NCI-H1694 (cell line): ENCODE measurements at places on chromosomes 4 and X.
A peak's percentile ranks its signal among the peaks of the same experiment; 100 is the strongest.

- DNase-seq: no peak
These were observed 227.1 kb downstream of the SH2D1A start for GRCh38 chrX:124573468-124573867.

DNA sequence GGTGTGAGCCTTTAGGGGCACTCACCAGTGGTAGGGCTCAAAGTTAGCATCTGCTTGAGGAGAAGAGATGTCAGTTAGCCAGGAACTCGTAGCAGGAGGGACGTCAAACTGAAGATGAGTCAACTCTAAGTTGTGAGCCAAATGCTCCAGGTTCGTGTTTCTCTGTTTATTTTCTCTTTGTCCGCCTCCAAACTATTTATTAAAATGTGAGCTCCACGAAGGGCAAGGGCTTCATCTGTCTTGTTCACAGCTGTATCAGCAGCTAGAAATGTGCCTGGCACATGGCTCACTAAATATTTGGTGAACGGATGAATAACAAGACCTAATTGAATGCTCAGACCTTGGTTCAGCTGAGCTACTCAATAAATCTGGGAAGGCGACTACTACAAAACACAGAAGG, 248.9 kb downstream of the BCOR start:
- no peak for DNase-seq

DNA sequence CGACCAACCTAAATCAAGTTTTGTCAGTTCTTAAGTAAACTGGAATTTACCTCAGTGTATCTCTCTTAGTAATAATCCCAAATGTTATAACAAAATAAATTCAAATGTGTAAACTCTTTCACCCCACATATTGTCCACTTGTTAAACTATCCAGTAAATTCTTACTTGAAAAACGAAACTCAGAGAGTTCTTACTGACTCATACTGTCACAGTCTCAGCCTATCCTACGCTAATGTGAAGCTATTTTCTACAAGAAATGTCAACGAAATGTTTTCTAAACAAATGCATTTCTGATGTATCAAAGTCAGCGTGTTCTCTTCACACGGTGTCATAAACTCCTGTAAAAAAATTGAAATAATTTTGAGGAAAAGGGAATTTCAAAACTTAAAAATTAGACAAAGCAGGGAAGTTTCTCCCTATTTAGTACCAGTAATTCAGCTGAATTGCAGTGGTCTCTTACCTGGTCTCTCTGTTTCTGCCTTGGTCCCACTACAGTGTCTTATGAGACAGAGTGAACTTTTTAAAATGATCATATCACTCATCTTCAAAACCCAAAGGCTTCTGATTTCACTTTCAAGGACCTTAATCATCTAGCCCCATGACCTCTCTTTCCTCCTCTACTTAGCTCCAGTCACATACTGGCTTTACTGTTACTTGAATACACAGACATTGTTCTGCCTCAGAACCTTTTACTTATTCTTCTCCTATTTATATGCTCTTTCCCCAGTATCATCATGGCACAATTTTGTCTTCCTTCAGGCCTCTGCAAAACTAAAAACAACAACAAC, 63.3 kb downstream of the DCAF8L1 start:
- no peak for DNase-seq

- peak; percentile 71 for DNase-seq
These were observed 68.6 kb downstream of the PRKG2 start for GRCh38 chr4:81146466-81146865.

- DNase-seq: no peak
These were observed 555.7 kb downstream of the PCDH7 start for GRCh38 chr4:31275906-31276305.

DNA sequence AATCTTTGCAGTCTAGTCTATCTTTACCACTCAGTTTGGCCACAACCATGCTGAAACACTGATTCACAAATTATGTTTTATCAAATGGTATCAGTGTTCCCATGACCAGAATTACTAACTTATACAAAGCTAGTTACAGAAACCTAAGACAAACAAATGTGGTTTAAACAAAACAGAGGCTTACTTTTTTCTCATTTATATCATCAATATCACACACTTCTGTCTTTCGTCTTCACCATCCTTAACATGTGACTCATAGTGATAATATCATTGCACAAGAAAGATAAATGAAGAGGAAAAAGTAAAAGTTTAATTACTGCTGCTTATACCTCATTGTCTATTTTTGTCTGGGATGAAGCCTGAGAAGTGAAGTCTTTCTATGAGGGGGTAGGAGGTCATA, 406.6 kb downstream of the PCDH10 start:
- no peak for DNase-seq

GRCh38 chr4:158769175-158769921, 522 bp downstream of the FNIP2 start:
- no peak for DNase-seq

DNA sequence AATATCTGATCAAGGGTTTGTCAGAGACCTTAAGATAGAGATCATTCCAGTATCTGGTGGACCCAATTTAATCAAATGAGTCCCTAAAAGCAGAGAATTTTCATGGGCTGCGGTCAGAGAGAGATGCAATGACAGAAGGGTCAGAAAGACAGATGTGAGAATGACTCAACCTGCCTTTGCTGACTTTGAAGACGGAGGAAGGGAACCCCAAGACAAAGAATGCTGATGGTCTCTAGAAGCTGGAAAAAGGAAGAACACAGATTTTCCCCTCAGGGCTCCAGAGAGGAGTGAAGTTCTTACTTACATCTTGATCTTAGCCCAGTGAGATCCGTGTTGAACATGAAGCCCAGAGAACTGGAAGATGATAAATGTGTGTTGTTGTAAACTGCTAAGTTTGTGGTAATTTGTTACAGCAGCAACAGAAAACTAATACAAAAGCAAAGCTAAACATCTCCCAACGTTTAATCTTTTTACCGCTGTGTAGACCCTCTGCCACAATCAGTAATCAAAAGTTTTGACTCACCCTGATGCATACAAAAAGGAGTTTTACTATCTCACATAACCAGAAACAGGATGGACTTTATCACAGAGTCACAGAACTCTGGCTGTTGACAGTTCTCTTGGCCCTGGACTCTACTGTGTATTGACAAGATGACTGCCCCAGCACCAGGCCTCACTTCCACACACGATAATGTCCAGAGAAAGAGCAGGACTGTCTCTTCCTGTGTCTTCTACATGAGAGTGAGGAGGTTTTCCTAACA, 70.2 kb upstream of the MAGEB2 start:
- no peak for DNase-seq

- no peak for DNase-seq
These were observed 125.7 kb upstream of the NKX1-1 start for GRCh38 chr4:1531683-1532548.

DNA sequence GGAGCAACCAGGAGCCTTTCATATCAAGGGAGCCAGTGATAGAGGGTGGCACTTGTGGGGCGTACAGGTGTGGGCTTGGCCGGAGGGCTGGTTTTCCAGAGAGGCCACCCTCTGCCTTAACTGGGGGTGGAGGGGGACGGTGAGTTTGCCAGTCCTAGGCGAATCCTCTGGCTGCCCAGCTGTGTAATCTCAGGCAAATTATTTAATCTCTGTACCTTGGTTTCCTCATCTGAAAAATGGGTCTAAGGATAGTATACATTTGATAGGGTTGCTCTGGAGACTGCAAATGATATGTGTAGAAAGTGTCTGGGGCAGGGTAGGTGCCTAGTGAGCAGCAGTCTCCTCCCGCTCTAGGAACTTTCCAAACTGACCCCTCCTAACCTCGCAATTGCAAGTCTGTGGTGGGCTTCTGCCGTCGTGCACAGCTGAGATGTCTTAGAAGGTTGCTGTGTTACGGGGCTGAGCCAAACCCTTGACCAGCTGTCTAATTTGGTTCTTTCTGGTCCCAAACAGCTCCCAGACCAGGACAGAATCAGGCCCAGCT, 3.8 kb upstream of the CXCR3 start:
- no peak for DNase-seq

GRCh38 chrX:150692831-150693724, at the start of gene MTMR1:
TSS of gene MTMR1 (plus strand) at chrX:150693396. CDS start at chrX:150693531, 135 bp downstream.
- DNase-seq: no peak

DNA sequence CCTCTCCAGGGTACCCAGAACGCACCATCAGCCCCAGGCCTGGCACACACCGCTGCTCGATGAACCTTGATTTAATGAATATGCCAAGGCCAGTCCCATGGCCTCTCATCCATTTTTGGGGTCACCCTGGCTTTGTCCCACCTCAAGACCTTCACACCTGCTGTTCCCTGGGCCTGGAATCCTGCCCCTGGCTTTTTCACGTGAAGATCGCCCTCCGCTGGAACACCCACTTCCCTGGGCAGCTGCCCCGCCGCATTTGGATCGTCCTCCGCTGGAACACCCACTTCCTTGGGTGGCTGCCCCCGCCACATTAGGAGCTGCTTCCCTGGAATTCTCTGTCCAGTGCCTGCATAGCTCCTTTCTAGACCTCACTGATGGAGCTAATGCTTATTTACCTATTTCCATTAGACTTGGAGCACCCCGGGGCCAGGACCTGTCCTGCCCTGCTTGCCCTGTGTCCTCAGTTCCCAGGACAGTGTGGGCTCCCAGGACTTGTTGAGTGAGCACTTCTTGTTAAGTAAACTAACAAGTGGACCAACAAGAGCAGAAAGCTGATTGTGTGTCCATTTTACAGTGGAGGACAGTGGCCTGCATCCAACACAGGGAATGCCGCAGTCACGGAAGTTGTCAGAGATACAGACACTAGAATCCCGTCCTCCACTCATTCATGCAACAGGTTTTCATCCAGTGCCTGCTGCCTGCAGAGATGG, 12.5 kb downstream of the BLOC1S4 start:
- DNase-seq: no peak

GRCh38 chr4:8909548-8909947, 37.9 kb upstream of the HMX1 start:
- DNase-seq: no peak

DNA sequence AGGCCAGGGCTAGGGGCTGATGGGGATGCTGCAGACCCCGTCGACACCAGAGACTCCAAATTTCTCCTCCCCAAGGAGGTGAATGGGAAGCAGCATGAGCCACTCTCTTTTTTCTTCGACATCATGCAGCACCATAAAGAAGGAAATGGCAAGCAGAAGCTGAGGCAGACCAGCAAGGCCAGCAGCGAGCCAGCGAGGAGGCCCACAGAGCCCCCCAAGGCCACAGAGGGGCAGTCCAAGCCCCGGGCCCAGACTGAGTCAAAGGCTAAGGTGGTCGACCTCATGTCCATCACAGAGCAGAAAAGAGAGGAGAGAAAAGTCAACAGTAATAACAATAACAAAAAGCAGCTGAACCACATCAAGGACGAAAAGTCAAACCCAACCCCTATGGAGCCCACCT, 56.1 kb downstream of the TNIP2 start:
- no peak for DNase-seq

DNA sequence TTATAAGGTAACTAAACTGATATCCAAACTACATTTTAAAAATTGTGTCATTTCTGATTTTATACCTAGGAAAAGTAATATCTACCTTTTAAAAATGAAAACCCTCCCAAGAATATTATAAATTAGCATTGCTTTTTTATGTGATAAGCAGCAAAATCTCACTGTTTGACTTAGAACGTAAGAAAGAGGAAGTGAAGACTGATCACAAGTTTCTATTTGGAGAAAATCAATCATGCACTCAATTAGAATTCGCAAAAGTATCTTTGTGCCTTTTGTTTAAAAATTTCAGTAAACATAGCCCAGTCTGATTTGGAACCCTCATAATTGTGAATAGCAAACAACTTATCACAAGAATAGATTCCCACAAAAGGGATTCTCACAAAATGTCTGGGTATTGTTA, 142.7 kb downstream of the TENM3 start:
- DNase-seq: no peak

- DNase-seq: no peak
These were observed 46.9 kb upstream of the SYTL5 start for GRCh38 chrX:37959212-37960021.

DNA sequence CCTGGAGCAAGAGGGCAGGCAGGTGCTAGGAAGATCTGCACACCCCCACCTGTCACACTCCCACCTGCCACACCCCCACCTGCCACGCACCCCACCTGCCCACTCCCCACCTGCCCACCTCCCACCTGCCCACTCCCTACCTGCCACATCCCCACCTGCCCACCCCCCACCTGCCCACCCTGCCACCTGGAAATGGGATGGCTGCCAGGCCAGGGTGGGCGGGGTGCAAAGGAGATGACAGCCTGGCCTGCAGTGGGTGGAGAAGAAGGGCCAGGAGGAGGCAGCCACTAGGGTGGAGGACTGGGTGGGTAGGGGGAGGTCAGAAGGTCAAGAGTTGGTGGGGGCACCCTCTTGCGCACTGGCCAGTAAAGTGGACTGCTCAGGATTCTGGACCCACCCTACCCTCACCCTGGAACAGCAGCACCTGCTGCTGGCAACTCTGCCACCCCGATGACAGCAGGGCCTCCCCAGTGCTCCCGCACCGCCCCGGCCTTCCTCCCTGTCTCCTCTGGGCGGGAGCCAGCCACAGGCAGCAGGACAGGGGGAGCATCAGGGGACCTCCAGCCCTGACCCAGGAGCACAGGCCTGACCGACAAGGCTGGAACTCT, 66.8 kb upstream of the NKX1-1 start:
- DNase-seq: no peak

DNA sequence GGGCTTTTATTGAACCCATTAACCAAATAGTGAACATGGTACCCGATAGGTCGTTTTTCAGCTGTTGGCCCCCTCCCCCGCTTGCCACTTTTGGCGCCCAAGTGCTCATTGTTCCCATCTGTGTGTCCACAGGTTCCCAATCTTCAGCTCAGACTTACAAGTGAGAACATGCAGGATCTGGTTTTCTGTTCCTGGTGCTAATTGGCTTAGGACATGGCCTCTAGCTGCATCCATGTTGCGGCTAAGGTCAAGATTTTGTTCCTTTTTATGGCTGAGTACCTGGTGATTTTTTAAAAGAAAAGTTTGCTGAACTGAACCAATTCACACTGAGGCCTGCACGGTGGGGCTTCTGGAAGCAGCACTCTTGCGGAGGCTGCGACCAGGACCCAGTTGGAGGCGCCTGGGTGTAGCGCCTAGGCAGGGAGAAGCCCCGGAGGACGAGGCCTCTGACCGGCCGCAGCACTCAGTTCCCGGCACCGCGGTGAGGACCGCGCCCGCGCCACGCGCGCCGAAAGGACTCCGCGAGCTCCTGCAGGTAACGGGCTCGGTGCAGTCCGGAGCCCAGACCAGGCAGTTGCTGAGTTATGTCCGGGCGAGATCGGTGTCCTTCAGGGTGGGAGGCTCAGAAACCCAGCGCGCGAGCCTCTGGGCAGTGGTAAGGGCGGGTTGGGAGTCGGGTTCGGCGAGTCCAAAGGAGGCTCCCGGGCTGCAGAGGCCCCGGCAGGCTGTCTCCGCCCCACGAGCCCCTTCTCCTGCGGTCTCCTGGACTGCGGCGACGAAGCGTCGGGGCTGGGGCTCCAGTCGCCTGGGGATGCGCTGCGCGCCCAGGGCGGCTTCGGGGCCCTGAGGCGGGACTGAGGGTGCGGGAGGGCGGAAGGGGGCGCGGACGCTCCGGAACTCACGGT, 15.8 kb upstream of the SLC25A4 start:
- no peak for DNase-seq

- no peak for DNase-seq
These were observed 79.8 kb downstream of the CLCN5 start for GRCh38 chrX:50002067-50002714.

- DNase-seq: peak; percentile 25
These were observed 929 bp downstream of the ZBTB33 start for GRCh38 chrX:120251471-120252011.
